AG08396 (cell line): ENCODE measurements at places on chromosomes 2 and 18.

DNA sequence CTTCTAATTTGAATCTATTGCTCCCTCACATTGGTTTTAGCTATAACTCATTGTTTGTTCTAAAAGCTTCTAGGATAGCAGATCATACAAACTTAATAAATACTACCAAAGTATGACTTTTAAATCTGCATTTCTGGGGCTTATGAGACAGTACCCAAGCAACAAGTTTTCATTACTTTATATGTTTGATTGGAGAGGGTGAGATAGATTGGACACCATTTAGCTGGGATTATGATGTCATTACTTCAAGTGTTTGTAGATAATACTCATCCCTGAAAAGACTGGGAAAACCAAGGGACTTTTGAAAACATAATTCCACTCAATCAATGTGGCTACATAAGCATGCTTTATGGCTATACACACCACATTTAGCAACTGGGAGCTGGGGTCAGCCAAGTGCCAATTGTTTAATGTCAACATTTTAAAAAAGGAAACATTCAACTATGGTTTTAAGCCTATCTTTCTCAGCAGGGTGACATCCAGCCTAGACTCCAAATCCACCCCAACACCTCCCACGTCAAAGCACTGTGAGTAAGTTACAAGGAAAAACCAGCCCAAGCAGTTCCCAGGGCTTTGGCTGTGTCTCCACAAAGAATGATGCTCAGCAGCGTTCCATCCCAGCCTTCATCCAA is 119.9 kb downstream of the ETAA1 start:
- DNase-seq, result peak; percentile 52

DNA sequence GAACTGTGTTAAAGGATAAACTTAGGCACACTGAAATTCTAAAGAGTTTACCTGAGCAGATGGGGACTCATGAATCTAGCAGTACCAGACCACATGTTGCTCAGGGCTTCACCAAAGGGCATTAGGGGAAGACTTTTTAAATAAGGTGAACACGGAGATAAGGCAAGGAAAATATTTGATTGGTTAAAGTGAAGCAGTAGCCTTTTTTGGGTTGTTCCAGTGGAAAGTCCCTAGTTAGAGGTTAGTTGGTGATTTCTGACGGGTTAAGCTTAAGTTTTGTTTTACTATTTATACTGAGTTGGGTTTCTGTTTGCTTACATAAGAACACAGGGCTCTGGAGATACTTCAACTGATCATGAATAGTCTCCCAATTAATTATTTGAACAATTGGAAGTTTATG is 722.5 kb downstream of the SOCS6 start:
- DNase-seq, result no peak

DNA sequence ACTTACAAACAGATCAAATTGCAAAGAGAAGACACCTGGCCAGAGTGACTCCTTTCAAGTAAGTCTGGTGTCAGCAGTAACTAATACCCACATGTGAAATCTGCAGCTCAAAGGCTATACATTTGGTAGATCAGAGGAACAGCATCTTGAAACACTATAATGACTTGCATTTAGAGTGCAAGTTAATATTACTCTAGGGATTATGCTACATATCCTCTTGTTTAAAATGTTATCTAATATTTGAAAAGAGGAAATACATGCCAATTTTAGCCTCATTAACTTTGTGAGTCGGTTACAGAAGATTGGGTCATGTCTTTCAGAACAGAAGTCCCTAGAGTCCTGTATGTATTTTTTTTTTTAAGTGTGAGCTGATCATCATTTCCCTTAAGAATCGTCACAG is 15.2 kb downstream of the LANCL1 start:
- DNase-seq, result no peak

DNA sequence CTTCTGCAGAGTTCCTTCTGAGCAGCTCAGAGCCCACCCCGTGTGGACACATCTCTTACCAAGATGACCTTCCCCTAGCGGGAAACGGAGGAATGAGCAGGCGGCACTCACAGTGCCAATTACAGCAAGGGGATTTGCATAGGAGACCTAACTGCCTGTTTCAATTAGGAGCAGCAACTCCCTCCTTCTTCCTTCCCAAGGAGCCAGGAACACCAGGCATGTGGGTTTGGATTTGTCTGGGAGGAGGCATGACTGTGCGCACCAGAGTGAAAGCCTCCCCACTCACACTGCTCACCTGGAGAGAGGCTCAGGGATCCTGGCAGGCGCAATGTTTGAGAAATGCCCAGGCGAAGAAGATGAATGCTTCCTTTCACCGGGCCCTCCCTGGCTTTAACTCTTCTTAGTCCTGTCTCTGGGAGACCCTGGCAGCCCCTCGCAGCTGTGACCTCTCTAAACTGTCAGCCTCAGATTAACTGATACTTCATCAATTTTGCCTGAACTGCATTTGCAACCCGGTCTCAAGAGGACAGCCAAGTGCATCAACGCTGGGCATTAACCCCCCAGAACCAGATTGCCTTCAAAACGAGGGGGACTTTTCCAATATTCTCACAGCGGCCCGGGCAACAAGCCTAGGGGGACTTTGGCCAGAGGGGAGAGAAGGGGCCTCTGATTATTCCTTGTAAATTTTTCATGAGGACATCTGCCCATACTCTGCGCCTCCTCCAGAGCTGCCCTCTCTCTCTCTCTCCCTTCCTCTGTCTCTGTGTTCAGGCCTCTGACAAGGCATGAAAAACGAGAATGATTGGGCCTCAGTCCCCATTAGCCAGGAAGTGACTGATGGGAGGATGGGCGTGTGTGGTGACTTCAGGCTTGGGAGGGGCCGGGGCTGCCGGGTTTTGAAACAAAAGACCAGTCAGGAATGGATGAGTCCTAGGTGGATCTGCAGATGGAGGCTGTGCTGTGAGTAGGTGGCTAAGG is 93.8 kb downstream of the CMPK2 start:
- DNase-seq, result no peak

- DNase-seq, result no peak
These were observed 41.6 kb downstream of the MGAT5 start for GRCh38 chr2:134295441-134295840.

DNA sequence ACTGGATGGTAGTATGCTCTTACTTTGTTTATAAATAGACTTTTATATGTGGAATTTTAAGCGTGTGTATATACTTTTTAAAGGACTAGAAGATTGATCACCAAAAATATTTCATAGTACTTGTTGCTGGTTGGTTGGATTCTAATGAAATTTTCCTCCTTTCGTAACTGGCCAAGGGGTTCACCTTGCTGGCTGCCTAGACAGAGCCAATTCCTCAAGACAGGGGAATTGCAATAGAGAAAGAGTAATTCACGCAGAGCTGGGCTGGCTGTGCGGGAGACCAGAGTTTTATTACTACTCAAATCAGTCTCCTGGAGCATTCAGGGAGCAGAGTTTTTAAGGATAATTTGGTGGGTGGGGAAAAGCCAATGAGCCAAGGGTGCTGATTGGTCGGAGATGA is 70.7 kb downstream of the SNORC start:
- no peak for DNase-seq
